ENCODE measurements at places on chromosomes 4 and X.

DNA sequence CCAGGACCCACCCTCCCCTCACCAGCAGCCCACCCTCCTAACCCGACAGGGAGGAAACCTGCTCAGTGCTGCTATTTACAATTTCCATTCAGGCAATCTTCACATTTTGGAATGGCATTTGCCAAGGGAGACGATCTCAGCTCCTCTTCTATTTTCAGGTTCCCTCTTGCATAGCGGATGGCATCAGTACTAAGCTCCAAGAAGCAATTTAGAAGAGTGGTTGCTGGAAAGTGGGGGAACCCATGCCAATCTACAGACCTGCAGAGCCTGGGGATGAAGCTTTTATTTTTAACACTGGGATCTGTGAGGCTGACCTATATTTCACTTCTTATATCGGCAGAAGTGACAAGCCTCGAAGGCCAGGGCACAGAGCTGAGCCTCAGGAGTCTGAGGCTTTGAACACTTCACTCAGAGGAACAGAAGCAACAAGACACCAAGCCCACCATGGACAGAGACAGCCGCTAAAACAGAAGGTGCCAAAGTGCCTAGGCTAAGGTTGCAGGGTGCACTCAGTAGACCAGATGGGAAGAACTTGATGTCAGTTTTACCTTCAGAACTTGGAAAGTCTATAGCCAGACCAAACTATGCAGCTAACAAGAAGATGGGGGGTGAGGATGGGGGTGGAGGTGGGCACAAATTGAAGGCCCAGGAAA lies 44.0 kb downstream of the SCD5 start:
- no peak for DNase-seq

- no peak for DNase-seq
Measured at GRCh38 chr4:5448221-5448620, 260.1 kb downstream of the EVC2 start.

GRCh38 chr4:176981074-176981473 lies 188.4 kb upstream of the VEGFC start:
- no peak for DNase-seq

DNA sequence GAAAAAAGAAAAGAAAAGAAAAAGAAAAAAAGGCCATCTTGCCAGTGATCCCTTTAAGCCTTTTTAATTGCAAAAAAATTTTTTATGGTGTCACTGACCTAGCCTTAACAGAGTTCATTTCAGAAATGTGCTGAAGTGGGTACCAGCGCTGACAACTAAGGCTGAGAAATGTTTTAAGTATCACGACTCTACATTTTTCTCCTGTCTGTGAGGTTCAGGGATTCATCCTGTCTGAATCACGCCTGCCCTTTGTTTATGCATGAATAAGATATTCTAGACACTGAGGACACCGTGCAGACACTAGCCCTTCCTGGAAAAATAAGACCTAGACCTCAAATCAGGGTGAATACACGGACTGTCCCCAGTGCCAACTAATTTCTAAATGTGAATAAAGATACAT lies 154.4 kb upstream of the NOCT start:
- DNase-seq, result no peak

- no peak for DNase-seq
Measured at GRCh38 chr4:153242839-153243324, 38.6 kb downstream of the TRIM2 start.

DNA sequence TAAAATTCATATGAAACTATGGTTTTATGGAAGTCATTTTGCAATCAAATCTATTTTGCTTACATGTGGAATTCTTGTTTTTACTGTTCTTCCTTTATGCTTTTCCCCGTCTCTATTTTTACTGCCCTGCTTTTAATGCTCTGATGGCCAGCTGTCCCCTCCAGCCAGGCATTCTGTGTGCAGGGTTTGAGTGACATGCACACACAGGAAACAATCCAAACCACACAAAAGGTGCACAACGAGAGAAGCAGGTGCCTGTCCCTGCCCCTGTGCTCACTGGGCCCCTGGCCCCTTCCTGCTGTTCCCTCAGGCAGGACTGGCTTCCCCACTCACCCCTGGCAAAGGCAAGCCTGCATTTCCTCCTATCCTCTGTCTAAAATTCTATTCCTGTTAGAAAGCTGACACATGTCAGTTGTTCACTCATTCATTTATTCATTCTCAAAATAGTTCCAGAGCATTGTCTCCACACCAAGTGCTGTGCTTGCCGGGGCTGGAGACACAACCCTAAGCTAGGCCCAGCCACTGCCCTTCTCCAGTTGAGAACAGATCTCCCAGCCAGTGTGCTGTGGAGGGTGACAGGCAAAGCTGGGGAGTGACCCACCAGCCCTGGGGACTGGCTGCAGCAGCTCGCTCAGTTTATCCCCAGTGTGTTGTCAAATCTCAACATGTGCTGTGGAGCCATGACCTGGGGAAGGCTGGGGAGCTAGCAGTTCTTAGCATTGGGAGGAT lies 346.3 kb downstream of the FBXW7 start:
- no peak for DNase-seq

- no peak for DNase-seq
Measured at GRCh38 chr4:52157641-52158316, 106.7 kb downstream of the SPATA18 start.

DNA sequence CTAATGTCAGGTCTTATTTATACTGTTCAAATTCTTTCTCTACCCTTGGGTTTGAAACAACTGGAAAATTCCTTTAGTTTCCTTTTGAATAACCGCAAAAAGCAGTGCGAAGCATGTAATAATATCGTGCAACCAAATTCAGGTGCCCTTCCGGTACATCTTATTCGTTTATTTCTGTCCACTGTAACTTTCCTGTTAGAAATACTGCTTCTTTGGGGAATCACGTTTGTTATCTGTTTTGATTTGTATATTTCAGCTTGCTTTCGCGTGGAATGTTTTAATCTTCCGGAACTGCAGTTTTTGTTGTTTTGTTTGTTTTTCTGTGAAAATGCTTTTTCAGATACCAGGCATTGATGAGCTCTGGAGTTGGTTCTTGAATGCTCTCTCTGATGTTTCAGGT lies 85.7 kb upstream of the HPRT1 start:
- DNase-seq, result no peak

GRCh38 chr4:74166135-74166534 lies 8.2 kb downstream of the MTHFD2L start:
- no peak for DNase-seq

DNA sequence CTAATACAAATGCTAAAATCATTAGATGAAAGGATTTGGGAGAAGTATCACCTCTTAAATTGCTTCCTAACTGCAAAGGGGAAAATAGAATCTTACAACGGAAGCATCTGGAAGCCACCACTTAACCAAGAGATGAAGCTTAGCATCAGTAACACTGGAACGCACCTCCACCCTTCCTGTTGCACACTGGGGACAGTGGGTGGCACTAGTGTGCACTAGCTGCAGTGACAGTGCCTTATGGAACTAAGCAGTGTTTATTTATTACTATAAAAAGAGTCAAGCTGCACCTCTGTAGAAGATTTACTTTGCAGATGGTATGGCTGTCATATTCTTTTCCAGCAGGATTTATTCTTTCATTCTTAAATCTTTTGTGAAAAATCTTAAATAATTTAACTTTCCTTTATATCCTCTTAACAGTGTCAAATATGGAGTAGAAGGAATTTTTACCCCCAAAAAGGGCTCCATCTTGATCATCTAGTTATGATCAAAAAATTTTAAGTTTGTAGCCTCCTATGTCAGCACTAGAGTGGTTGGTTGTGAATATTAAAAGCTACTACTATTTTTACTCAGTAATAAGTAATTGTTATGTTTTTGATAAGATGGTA lies 76.7 kb downstream of the SCD5 start:
- no peak for DNase-seq

- peak; percentile 86 for DNase-seq
Measured at GRCh38 chr4:3047464-3048286, 26.7 kb downstream of the HTT-AS start.

GRCh38 chr4:184066584-184067300 lies 150.9 kb downstream of the ENPP6 start:
- peak; percentile 29 for DNase-seq

DNA sequence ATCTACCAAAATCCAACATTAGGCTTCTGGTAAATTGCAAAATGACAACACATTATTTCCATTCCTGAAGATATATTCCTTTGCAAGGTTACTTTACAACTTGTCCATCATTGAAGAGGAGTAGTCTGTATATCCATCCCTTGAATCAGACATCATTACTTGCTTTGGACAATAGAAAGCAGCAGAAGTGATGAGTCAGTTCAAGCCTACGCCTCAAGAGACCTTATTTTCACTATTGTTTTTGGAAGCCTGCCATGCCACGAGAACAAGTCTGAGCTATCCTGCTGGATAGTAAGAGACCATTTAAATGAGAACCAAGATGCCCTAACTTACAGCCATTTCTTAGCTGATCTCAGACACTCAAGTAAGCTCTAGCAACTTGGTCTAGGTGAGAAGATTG lies 246.0 kb upstream of the HHIP start:
- no peak for DNase-seq

DNA sequence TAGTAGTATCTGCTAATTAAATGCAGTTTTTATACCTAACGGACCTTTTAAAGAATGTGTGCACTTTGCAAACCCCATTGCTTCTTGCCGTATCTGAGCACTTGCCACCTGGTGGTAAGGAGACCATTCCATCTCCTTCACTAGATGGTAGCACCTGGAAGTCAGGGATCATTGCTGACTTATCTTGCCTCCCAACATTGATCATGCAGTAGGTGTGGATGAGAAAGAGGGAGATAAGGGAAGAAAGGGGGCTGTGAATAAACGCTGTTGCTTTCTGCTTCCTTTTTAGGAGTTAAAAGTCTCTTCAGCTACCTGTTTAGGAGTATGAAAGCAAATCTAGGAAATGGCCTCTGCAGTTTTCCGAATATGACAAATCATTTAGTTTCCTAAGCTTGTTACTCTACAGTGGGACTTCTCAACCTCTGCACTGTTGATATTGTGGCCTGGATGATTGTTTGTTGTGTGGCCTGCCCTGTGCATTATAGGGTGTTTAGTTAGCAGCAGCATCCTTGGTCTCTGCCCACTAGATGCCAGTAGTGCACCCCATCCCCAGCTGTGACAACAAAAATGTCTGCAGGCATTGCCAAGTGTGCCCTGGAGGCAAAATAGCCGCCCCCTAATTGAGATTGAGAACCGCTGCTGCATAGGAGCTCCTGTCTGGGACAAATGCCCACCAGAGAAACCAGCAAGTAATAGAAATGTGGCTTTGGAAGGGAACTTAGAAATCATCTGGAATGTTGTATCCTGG lies 38.8 kb downstream of the GAB1 start:
- peak; percentile 44 for DNase-seq

DNA sequence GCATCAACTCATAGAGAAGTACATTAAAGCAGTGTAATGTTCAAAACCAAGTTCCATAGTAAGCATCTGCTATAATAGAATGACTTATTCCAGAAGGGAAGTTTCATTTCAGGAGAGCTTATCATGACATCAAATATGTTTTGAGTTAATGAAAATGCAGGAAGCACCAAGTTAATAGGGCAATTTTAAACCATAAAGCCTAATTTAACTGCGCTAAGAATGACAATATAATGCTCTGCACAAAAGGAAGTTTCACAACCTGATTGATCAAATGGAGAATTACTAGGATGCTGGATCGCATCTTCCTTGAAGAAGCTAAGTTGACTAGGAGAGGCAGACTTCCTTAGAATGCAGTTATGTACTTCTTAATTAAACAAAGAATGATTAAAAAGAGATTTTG lies 416.9 kb upstream of the MAGEB2 start:
- DNase-seq, result no peak

DNA sequence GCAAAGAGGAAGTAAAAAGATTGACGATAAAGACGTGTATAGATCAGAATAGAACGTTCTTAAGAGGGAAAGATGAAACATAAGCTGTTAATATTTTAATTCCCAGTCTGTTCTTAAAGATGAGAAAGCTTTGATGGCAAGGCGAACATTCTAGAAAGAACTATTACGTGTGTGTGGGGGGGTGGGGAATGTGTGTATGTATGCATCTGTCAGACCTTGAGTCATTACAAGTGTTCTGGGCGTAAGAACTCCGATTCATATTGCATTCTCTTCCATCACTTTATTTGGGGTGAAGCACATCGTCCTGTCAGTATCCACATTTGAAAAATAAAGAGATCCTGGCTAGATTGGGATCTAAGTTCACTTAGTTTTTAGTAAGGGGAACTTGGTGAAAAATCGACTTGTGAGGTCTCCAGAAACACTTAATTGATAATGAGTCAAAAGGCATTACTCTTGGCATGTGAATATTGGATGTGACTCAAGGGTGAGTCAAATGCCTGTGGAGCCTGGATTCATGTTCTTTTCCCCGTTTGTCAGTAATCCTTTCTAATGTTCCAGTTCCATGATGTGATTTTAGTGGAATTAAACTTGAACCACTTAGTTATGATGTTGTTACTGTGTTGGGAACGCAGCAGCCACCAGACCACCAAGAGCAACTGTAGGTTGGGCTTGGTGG lies 3.1 kb downstream of the SMS start:
- no peak for DNase-seq

- no peak for DNase-seq
Measured at GRCh38 chrX:154795016-154795415, 10.3 kb downstream of the MPP1 start.

- DNase-seq, result no peak
Measured at GRCh38 chr4:60865273-60865672, 334.9 kb upstream of the ADGRL3 start.

- no peak for DNase-seq
Measured at GRCh38 chr4:61211781-61212180, 11.7 kb downstream of the ADGRL3 start.

- no peak for DNase-seq
Measured at GRCh38 chr4:56626420-56626819, 54.7 kb downstream of the HOPX start.

DNA sequence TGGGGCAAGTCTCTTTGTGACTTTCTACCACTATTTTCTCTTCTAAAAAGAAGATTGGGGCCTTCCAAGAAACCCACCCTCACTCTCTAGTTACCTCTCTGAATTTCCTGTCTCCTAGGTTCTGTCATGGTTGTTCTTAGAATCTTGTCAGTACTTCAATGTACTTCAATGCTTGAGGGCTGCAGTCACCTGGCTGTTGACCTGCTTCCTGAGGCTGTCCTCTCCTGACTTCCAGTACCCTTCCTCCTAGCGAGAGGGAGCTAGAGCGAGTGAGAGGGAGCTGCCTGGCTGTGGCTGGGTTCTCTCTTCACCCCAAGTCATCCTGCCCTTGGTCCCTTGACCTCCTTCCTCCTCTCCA lies 17.7 kb downstream of the CD99L2 start:
- no peak for DNase-seq

GRCh38 chr4:77899607-77900006 lies 37.0 kb downstream of the MRPL1 start:
- DNase-seq, result no peak

DNA sequence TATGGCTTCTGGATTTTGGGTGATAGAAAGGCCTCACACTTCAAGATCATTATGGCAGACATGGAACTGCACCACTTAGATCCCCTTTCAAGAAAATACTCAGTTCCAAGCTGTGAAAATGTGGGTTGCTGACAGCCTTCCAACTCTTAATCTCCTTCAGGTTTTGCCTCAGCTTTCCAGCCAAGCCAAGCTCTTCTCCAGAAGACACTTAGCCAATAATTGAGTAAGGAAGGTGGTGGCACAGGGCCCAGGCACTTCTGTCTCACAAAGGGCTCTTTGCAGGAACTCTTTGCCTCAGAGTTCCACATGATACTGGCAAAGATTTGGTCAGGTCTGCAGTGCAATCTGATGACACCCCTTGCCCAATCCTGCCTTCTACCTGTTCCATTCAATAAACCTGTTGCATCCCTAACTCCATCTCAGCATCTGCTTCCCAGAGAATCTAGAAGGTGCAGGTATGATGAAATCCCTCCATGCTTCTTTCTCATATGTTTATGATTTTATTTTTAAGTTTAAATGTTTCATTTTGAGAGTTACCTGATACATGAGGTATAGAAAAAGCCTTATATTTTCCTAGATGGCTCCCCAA lies 30.6 kb downstream of the ANXA5 start:
- no peak for DNase-seq

GRCh38 chr4:78565971-78566372 lies 14.4 kb downstream of the ANXA3 start:
- no peak for DNase-seq

Data from adrenal gland (tissue), 19 donors.